ENCODE measurements at places on chromosomes 6 and 20.

DNA sequence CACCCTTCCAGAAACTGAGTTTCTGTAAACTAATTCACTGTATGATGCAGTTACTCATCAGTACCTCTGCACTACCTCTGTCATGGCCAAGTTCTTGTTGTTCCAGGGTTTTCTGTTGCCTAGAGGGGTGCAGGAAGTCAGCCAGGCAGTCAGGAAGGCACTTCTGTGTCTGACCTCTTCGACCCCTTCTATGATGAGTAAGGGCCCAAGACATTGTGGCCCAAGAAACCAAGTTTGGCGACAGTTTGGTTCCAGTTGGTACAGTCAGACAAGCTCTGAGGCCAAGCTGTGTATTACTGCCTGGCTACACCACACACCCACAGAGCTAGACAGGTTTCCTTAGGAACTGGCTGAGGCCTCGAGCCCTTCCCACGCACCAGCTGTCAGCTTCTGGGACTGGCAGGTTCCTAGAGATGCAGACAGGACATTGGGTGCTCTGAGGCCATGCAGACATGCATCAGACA, 41.2 kb downstream of the TRAF3IP2 start:
- DNase-seq = no peak

DNA sequence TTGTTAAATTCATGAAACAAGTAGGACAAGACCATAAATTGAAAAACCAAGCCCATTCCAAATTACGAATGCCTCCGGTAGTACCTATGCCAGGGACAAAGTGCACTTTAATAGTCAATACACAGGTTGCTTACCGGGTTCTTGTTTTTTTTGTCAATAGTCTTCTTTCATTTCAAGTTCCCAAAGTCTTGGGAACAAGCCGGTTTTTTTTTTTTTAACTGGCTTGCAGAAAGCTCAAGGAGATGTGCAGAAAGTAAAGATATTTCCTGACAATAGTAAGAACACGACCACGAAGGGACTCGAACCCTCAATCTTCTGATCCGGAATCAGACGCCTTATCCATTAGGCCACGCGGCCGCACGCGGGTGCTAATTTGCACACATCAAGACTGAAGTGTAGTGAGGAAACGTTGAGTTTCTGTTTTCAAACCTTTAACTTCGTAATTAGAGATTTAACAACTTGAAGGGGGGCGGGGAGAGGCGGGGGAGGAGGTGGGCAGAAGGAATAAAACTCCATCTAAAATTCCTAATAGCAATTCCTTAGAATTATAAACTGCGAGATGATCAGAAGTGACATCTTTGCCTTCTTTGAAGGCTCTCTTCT, 181.0 kb downstream of the TRIM27 start:
- DNase-seq = no peak

- DNase-seq = no peak
These were observed 2.6 kb downstream of the PTK7 start for GRCh38 chr6:43078691-43079090.

DNA sequence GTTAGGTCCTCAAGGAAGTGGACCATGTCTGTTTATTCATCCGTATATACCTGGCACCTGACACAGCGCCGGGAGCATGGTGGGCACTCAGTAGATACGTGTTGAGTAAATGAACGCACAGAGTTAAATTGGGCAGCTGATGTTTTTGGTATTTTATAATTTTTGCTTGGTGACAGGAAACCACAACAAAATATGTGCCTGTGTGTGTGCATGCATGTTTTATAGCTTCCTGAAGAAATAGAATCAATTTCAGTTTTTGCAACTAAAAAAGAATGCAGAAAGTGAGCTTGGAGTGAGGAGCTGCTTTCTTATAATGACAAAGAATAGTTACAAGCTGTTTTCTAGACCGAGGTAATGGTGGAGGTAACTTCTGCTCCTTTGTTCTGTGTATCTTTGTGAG, 91.4 kb downstream of the PLCB4 start:
- no peak for DNase-seq

- DNase-seq = no peak
These were observed 170.9 kb downstream of the HIVEP2 start for GRCh38 chr6:142773859-142774648.

DNA sequence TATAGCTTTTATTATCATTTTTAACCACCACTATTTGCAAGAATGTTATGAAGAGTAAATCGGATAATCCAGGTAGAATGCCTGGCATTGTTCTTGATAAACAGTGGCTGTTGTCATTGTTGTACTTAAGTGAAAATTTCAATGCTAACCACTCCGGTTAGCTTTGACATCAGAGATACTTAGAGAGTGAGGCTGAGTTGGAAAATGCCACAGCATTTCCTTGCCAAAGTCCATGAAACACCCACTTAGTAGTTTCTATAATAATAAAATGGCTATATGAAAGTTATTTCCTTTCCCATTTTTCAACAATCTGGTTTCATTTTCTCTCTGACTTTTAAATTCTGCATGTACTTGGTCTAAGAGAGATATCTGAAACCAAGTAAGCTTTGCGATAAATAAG, 132.0 kb downstream of the CDK19 start:
- DNase-seq = no peak

- no peak for DNase-seq
These were observed 79.8 kb upstream of the CCN6 start for GRCh38 chr6:111973927-111974639.

GRCh38 chr6:3631186-3631585, 120.3 kb downstream of the PXDC1 start:
- DNase-seq = no peak

DNA sequence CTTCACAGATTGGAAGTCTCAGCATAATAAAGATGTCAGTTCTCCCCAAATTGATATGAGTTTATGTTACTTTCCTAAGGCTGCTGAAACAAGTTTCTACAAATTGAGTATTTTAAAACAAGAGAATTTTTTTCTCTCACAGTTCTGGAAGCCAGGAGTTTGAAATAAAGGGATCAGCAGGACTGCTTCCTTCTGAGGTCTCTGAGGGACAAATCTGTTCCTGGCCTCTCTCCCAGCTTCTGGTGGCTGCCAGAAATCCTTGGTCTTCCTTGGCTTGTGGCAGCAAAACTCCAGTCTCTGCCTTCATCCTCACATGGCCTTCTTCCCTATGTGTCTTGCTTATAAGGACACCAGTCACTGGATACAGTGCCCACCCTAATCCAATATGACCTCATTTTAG, 136.1 kb downstream of the TFAP2A start:
- peak; percentile 62 for DNase-seq

GRCh38 chr6:1724616-1725015, 114.9 kb downstream of the FOXC1 start:
- DNase-seq = no peak

DNA sequence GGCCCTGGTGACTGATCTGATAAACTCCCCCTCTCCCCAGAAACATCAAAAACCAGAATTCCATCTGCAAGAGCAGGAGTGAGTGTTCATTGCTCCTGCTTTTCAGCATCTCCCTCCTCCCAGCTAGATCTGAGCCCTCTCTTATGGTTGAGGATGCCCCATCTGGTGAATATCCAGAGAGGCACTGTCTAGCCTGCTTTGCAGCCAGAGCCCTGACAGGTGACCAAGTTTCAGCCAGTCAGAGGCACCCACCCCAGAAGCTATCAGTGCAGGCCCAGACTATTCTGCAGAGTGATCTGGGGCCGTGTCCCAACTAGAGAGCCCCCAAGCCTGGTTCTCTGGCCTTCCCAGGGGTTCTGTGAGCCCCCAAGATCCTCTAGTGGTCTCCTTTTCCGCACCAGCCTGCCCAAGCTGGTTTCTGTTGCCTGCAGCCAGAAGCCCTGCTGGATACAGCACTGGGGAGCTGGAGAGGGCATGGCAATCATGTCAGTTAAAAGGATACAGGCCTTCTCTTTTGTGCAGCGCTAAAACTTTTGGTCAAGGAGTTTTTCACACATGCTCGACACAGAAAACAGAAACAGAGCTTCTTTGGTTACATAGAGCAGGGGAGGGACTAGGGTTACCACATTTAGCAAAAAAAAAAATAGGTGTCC, 6.6 kb upstream of the BMP7 start:
- no peak for DNase-seq

DNA sequence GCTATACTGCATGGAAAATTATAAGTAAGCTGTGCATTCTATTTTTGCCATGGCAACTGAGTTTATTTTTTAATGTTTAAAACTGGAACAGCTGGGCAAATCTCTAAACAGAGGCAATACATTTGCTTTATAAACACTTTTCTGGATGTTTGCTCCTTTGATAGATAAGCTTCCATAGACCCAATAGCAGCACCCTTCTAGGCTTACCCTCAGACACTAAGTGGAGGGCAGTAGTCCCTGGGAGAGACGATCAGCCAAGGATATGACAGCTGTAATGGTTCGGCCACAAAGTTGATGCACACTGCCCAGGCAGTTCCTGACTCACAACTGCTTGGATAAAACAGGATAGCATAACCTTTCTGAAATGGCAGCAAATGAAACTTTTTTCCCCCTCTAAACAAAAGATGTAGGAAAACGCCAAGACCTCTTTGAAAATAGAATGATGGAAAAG, 8.5 kb upstream of the MRPS10 start:
- no peak for DNase-seq

- DNase-seq = peak; percentile 79
These were observed 1.8 kb upstream of the HLA-DQB1 start for GRCh38 chr6:32668226-32668747.

- peak; percentile 38 for DNase-seq
These were observed 12.8 kb upstream of the DNAAF9 start for GRCh38 chr20:3420211-3420707.

- no peak for DNase-seq
These were observed 41.7 kb upstream of the ZNF831 start for GRCh38 chr20:59121714-59122565.

DNA sequence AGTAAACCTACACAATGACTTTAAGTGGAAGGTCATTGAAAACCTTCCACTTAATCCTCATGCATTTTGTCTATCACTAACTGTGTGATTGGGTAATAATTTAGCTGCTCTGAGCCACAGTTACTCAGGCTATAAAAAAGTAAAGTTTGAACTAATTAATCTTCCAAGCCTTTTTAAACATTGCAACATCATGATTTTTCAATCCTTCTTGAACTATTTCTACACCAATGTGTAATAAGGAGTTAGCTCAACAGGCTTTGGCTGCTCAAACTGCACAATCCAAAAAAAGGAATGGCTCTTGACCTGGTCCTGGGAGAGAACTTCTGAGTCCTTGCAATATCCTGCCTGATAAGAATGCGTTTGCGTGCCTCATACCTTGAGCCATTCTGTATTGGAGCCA, 34.8 kb upstream of the FILIP1 start:
- DNase-seq = no peak

DNA sequence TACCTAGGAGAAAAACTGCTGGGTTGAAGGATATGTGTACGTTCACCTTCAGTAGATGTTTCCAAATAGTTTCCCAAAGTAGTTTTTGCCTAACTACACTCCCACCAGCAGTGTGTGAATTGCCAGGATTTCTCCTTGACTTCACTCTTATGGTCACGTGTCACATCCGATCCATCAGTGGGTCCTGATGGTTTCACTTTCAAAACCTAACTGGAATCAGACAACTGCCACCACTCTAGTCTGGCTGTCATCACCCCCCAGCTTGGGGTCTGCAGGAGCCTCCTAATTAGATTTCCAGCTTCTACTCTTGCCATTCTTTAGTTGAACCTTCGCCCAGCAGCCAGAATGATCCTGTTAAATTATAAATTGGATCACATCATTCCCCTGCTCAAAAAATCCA, 8.5 kb upstream of the SLC12A5 start:
- DNase-seq = no peak

GRCh38 chr6:87261534-87261933, 60.9 kb upstream of the SMIM8 start:
- DNase-seq = no peak

DNA sequence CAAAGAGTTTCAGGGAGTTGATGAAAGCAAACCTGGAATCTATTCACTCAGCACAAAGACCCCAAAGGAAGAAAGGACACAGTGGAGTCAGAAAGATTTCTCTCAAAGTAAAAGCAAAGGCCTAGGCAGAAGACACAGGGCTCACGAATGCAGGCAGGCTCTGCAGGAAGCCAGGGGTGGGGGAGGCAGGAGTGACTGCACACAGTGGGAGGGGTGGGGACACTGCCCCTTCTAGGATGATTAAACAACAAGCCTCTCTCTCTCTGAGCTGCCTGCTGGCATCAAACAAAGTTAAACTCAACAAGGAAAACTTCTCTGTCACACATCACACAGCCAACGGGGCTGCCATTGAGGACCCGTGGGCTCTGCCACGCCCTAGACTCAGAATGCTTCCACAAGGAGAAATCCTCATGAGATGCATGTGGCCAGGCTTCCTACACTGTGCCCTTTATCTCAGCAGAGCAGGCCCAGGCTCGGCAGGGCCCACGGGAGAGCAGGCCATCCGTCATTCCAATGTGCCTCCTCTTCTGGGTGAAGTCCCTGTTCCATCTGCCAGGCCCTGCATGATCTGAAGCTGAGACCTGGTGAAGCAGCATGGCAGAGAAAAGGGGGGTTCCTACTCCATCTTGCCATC, 70.1 kb downstream of the RAMACL start:
- DNase-seq = peak; percentile 35

DNA sequence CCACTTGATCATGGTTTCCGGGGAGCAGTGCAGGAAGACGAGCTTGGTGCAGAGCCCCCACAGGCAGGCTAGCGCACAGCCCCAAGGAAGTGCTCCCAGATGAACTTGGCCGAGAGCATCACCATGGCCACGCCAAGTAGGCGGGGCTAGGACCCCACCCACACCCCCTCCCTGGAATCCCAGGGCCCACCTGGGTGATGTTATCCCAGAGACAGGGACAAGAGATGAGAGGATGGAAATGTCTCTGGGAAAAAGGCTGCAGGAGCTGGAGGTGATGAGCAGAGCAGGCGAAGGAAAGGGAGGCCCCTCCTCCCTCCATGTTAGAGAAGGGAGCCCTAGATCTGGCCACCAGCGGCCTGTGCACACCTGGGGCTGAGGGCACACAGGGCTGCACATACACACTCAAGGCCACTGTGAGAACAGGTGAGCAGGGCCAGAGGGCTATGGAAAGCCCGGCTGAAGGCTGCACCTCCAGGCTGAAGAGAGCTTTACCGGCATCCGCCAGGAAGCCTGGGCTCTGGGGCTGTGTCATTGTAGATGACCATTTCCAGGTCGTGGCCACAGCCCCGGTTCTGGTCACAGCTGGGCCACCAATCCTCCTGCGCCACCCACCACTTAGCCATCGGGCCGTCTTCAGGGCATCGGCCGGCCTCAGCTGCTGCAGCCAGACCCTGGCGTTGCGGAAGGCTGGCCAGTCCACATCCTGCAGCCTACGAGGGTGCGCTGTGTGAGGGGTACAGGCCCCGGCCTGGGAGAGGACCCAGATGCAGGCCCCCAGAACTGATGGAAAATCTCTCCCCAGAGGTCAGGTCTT, 24.9 kb downstream of the NPEPL1 start:
- no peak for DNase-seq

DNA sequence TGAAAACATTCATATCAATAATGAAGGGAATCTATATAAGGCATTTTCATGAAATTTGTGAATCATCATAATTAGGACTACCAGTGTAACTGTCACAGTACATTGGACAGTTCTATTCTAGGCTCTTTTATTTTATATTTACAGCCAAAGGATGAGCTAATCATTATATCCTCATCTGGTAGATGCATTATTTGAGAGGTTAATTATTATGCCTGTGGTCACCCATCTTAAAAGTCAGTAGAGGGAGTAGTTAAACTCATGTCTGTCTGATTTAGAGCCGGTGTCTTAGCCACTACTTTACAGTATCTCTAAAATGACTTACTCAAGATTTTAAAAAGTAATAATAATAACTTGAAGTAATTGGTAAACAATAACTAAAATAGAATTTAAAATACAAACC, 899.3 kb upstream of the MAP3K7 start:
- DNase-seq = no peak
